ENCODE measurements at places on chromosomes 3 and 15.

- DNase-seq = no peak
Measured at GRCh38 chr15:74318376-74319137, 48.9 kb downstream of the CYP11A1 start.

GRCh38 chr15:42612367-42612912, 37.0 kb downstream of the STARD9 start:
- no peak for DNase-seq

GRCh38 chr3:141845407-141846049, 30.9 kb upstream of the ATP1B3 start:
- no peak for DNase-seq

DNA sequence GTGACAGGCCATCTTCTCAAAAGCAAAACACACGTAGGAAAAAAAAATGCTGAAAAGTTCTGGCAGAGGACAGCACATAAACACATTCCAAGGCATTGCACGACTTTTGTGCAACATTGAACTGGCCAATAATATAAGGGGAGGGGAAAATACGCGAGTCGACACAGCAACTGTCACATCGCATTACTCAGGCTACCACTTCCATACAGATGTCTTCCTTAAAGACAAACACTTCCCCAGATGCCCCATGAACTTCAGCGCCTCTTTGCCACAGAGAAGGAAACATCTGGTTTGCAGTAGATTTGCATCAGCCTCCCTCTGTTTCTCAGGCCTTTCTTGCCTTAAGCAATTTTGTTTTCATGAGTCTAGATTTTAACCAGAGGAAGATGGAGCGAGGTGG, 144.4 kb upstream of the IGF1R start:
- DNase-seq = no peak

DNA sequence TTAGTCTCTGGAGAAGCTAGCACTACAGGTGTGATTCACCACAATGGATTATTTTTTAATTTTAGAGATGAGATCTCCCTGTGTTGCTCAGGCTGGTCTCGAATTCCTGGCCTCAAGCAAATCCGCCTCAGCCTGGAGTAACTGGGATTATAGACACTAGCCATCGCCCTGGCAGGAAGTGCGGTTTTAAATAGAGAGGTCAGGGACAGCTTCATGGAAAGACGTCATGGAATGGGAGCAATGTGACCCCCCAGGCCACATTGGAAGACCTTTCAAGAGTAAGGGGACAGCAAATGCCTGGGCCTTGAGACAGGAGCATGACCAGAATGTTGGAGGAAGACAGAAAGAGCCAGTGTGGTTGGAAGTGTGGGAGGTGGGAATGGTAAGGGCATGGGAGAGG, 2.2 kb upstream of the ISG20 start:
- no peak for DNase-seq

DNA sequence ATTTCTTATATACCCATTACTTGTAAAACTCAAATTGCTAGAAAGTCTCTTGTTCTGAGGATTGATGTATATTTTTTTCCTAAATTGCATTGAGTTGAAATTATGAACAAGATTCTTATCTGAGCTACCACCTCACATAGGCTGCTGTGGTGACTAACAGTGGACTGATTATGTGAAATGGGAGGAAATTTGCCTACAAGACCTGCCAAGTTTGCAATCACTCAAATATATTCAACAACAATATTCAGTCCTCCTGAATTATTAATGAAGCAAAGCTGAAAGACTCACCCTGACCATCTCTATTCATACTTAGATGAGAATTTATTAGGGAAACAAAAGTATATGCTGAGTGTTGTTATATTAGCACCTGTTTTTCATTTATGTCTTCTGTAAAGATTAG, 412.6 kb upstream of the SEMA6D start:
- no peak for DNase-seq

- DNase-seq = no peak
Measured at GRCh38 chr3:5499404-5499803, 311.9 kb downstream of the EDEM1 start.

- no peak for DNase-seq
Measured at GRCh38 chr3:150346981-150347863, 60.9 kb upstream of the TSC22D2 start.

DNA sequence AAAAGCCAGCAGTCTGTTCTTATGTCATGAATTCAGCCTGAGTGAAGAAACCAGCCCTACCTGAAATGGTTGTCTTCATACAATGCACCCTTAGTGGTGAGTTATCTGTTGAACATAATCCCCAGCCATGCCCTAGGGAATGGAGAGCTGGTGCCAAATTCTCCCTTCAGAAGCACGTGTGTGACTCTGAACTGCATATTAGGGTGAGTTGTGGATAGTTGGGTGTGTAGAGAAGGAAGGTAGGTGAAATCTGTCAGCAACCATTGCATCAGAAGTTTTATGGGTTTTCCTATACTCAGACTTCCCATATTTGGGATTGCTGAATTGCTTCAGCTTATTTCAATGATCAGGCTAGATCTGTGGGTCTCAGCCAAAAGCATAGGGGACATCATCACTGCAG, 46.5 kb upstream of the TP63 start:
- DNase-seq = no peak

- peak; percentile 53 for DNase-seq
Measured at GRCh38 chr15:24954783-24955530, at the start of the genes SNRPN and SNURF. Gene SNRPN, plus strand, starts transcription at chr15:24954987. Its CDS starts 19,467 bp downstream, at chr15:24974454. Gene SNURF, plus strand, starts transcription at chr15:24954987. Its CDS starts 62 bp downstream, at chr15:24955049.

DNA sequence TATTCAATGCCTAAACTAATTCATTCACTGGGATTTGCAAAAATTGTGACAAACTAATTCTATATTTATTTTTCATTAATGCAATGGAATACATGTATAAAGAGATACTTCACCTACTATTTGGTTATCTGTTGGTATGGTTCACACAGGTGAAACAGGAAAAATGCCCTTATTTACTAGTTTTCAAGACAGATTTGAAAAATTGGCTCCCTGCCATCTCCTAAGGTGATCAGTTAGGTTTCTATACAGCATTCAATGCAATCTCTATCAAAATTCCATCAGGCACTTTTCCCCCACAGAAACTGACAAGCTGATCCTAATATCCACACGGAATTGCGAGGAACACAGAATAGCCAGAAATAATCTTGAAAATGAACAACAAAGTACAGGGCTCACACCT, 101.1 kb downstream of the DLG1 start:
- no peak for DNase-seq

DNA sequence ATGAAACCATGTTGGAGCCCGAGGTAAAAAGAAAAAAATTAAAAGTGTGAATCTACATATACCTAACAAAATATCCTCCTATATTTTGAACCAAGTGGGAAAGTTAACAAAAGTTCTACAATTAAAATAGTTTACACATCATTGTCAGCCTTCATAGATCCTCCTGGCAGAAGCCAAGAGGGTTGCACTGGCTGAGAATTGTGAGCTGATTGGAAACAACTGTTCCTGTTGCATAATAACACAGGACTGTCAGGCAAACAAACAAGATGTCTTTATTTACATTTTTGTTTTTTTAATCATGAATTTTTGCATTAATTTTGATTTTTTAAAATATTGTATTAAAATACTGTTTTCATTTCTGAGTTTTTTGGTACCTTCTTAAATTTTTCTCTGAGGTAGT, 215.2 kb upstream of the MME start:
- no peak for DNase-seq

DNA sequence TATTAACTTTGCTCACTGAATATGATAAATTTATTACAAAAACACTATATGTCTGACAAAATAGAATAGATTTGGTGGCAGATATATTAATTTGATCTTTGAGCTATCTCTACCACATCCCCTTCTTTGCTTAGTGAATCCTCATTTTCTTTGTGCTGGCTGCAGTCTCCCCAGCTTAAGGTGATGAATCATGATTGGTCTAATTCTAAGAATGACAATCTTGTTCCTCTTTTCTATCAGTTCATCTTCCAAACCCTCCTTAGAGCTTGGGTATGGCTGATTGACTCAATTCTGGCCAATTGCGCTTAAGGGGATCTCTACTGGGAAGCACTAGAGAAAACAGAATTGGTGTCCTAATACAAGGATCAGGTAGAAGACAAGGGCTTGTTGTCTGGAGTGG, 309.6 kb upstream of the GOLIM4 start:
- no peak for DNase-seq

GRCh38 chr3:123405936-123406510, 42.9 kb downstream of the ADCY5 start:
- no peak for DNase-seq

DNA sequence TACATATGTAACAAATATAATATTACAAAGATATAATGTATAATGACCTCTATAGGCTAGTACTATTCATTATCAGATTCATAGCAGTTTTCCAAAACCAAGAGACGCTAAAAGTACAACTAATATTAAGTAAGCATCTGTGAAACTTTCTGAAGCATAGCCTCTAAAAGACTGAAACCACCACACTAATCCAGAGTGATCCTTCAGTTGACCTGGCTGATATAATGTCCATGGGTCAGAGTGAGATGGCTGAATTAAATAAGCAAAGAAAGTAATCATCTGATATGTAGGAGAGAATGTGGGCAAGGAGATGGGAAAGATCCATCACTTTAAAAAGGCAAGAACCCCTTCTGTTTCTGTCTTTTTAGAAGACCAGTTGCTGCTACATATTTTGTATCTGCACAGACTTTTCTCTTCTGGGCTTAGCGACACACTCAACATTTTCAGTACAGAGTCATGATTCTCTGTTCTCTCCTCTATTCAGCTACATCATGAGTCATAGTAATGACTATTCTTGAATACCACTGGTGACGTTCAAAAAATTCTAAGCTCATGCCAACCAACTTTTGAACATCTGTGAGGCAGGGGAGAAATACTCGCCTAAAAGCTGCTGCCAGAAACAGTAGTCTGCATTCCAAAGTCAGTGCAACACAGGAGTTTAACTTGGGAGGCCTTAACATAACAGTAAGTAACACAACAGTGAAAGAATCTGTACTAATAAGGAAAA, 149.6 kb downstream of the MAGI1 start:
- peak; percentile 53 for DNase-seq

- no peak for DNase-seq
Measured at GRCh38 chr3:152105446-152105845, 163.3 kb upstream of the MBNL1 start.

- DNase-seq = peak; percentile 39
Measured at GRCh38 chr15:93035953-93036810, 52.8 kb downstream of the RGMA start.

- DNase-seq = no peak
Measured at GRCh38 chr3:141229132-141229531, 2.5 kb upstream of the PXYLP1 start.

GRCh38 chr3:50530001-50530970, 26.9 kb upstream of the CACNA2D2 start:
- no peak for DNase-seq

- DNase-seq = no peak
Measured at GRCh38 chr3:177713928-177714900, 516.9 kb upstream of the TBL1XR1 start.

GRCh38 chr3:54357301-54357700, 234.9 kb downstream of the CACNA2D3 start:
- DNase-seq = no peak

GRCh38 chr15:69941301-69941605, 156.5 kb downstream of the TLE3 start:
- no peak for DNase-seq

- DNase-seq = no peak
Measured at GRCh38 chr3:56704706-56705105, 21.6 kb upstream of the TASOR start.

- no peak for DNase-seq
Measured at GRCh38 chr3:58670506-58671135, 4.0 kb upstream of the FAM3D start.

GRCh38 chr15:60720493-60721256, 241.7 kb upstream of the ICE2 start:
- DNase-seq = no peak

DNA sequence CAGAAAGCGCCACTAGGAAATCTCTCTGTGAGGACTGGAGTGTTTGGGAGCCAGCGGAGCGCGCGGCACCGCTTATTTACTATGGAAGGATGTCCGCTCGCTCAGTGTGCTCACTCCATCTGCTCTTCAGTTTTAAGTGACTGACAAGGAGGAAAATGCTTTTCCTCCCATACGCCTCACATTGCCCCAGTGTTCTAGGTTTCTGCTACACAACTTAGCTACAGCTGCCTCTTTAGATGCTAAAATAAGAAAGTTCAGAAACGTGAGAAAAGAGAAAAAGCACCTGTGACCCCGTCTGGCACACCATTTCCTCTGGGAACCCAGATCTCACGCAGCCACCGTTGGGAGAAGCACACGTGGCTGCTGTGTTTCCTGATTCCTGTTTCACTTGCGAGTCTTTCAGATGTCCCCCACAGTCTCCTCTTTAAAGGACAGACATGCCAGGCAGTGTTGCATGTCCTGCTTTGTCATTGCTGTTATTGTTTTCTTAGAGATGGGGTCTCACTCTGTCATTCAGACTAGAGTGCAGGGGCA, 11.7 kb upstream of the MUSTN1 start:
- no peak for DNase-seq

- no peak for DNase-seq
Measured at GRCh38 chr3:31185062-31185357, 290.5 kb upstream of the GADL1 start.

GRCh38 chr3:154583086-154583634, 153.2 kb upstream of the GPR149 start:
- no peak for DNase-seq

GRCh38 chr15:38474155-38474757, 20.3 kb downstream of the FAM98B start:
- peak; percentile 11 for DNase-seq

GRCh38 chr3:81920816-81921215, 159.4 kb upstream of the GBE1 start:
- no peak for DNase-seq

Measured in HTR-8/SVneo (cell line).